ENCODE measurements at places on chromosomes 6 and 20.

GRCh38 chr6:149924206-149924932, 1.4 kb upstream of the RAET1G start:
- no peak for DNase-seq

DNA sequence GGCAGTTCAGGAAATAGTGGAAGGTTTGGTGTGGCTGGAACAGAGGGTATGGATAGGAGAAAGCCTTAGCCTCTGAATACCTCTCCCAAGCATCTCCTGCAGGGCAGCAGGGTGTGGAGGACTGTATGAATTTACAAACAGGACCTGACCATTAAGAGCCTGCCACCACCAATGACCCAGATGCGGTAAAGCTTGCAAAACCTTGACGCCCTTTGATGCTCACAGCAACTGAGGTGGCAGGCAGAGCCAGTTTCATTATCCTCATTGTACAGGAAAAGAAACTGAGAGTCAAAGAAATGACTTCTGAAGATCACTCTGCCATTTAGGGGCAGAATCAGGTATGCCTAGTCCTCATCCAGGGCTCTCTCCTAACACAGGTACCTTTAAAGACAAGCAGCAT, 2.4 kb downstream of the HM13 start:
- no peak for DNase-seq

GRCh38 chr20:458776-459175, 3.6 kb downstream of the TBC1D20 start:
- no peak for DNase-seq

DNA sequence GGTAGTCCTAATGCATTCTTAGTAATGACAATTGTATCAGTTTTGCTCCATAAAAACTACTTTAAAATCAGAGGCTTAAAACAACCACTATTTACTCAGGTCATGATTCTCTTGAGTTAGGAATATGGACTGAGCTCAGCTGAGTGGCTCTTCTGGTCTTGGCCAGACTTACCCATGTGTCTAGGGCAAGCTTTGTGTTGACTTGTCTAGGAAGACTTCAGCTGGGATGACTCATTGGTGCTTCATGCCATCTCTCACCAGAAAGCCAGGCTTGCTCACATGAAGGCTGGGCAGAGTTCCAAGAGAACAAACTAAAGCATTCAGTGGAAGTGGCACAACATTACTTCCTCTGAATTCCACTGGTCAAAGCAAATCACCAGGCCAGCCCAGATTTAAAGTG, 155.3 kb downstream of the DHX35 start:
- DNase-seq: no peak

- DNase-seq: no peak
Observed at GRCh38 chr6:100404051-100404450, 60.7 kb downstream of the SIM1 start.

- no peak for DNase-seq
Observed at GRCh38 chr6:2103765-2104523, 141.5 kb downstream of the GMDS start.

DNA sequence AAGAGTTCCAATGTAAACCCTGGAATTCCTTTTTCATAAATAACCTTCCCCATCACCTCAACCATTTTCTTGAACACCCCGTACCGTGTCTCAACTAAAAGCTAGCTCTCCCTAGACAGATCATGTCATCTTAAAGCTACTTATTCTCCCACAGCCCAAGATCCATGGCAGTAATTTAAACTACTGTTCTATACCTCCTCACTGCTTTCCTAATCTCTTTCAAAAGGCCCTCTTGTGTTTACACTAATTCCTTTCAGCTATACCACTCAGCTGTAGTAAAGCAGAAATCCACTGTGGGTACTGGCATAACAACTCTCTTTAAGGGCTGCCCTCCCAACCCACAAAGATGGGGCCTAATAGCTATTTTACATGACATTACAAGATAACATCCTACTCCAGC, 67.5 kb downstream of the RNGTT start:
- no peak for DNase-seq

GRCh38 chr20:41650231-41650948, 32.2 kb upstream of the CHD6 start:
- no peak for DNase-seq

DNA sequence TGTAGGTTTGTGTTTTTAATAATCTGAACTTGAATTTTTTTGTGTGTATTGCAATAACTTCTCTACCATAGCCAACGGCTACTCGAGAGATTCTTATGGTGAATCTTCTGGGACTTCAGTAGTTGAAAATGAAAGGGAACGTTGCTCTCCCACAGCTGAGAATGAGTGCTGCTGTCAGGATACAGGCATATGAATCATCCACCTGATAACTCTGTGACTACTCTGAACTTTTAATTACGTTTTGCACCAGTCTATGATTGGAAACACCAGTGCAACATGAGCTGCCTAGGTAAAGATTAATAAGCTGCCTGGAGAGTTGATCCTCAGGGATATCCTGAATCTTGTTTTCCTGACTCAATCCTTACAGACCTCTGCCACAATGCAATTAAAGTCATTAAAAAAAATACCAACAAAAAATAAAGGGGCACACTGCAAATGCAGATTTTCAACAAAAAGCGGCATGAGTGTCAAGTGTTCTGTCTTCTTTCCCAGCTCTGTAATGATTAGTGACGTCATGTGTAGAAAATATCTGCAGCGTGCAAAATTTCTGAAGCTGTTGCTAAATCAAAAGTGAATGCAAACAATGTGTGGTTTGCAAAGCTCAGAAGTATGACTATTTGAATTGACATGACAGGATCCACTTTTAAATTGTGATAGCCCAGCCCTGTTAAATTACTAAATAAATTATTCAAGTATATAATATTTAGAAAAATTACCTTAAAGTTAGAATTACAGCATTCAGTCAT, 432.2 kb downstream of the HTR1B start:
- no peak for DNase-seq

DNA sequence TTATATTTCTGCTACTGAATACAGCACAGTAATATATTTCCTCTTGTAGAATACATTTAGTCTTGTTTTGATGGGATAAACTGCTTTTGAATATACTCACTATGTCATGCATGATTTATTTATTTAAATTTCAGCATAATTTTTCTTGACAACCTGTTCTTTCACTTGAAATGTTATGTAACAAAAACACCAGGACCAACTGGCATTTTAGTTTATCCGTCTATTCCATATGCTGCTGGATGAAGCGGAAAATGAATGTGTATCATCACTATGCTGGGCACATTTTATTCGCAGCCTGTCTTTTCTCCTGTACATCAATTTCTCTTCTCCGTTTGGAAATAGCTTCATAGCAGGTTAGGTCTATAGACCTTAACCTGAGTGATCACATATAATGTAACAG, 206.8 kb upstream of the PLCB4 start:
- no peak for DNase-seq

DNA sequence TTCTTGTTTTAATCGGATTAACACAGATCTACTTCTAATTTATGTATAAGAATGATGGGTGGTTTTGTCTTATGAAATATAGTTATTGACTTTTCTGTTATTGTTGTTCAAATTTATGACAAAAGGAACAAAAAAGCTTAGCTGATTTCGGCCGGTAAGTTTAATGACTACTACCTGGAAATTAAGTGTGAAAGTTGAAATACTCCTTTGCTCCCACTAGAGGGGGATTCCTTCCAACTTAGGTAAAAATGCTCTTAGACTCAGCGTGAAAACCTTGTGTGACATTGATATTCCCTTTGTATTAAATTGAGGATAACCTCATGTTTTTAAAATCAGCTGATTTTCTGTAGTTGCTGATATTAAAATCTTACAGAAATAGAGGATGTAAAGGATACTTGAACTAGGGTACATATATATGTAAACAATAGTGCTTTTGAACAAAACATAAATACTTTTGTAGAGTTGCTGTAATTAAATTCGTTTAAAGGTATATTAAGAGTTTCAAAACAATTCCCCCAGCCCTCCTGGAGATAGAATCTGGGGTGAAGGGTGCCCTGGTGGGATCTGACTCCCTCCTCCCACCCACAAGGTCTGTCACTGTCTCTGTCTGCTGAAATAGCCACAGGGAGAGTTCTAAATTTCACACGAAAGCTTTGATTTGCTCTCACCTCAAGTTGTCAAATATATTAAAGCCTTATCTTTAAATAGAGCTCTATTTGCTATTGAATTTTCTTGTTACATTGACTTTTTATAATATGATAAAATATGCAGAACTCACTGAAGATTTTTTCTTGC, 257.5 kb downstream of the ARID1B start:
- no peak for DNase-seq

DNA sequence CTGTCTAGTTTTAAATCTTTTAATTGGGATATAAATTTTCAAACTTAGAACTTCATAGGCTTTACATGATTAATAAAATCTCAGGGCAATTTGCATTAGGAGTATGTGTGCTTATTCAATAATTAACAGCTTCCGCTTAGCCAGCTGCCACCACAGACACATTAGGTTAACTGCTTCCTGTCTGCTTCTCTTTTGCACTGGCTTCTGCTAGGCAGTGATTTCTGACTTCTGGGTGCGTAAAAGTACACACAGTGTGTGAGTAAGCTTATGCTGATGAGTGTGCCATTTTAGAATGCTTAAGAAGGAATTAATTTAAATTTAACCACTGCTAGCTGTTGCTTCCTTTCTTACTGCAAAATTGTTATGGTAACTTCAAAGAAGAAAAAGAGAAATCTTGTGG, 73.9 kb downstream of the F13A1 start:
- no peak for DNase-seq

- no peak for DNase-seq
Observed at GRCh38 chr6:26170951-26171841, 84.0 kb downstream of the HFE start.

DNA sequence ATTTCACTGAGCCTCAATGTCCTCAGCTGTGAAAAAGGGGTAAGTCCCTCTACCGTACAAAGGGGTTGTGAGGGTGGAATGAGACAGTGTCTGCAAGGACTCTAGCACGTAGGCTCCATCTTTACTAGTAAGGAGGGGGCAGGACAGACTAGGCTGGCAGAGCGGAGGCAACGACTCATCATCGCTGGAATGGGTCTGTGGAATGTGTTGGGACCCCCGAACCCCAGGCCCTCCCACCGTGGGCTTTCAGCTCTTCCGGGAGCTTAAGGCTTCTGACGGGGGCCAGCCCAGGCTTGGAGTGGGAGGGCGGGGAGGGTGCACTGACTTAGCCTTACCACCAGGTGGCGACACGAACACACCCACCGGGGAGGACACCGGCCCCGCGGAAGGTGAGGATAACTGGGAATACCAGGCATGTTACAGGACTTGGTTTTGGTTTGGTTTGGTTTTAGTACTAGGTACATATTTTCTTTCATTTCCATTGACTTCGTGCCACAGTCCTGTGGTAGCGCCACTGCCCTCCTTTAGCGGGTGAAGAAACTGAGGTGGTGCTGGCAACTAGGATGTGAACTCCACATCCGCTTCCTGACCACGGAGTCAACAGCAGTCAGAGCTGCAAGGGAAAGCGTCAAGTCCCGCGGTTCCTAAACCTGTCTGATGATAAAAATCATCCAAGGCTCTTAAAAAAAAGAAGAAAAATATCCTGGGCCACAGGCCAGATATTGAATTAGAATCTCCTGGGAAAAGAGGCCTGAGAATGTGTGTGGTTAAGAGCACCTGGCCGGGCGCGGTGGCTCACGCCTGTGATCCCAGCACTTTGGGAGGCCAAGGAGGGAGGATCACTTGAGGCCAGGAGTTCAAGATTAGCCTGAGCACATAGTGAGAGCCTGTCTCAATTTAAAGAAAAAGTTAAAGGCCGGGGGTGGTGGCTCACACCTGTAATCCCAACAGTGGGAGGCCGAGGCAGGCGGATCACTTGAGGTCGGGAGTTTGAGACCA, 10.3 kb upstream of the TULP1 start:
- DNase-seq: peak; percentile 57
